ENCODE measurements at places on chromosomes 12 and 14.
A peak's percentile ranks its signal among the peaks of the same experiment; 100 is the strongest.

DNA sequence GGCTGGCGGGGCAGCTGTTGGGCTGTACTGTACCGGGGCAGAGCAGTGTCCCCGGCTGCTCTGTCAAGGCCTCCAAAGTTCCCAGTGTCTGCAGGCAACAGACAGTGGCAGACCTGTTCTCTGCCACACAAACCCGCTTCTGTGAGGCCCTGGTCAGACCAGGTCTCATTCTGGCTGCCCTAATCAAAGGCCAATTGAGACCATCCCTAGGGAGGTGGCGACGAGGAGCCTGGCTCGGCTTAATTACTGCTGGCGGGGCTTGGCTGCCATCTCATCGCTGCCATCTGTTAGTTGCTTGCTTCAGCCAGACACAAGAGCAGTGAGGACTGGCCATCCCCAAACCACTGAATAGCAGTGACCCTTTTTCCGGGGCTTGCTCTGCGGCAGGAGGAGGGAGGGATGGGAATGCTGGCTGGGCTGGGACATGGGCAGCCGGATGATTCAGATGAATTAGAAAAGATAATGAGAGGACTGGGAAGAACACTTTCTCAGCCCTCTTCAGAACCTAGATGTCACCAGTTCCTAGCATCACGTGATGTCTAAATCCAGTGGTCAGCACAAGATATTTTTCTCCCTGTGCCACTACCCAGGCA lies 24.5 kb downstream of the ERG28 start:
- peak; percentile 17 for DNase-seq

DNA sequence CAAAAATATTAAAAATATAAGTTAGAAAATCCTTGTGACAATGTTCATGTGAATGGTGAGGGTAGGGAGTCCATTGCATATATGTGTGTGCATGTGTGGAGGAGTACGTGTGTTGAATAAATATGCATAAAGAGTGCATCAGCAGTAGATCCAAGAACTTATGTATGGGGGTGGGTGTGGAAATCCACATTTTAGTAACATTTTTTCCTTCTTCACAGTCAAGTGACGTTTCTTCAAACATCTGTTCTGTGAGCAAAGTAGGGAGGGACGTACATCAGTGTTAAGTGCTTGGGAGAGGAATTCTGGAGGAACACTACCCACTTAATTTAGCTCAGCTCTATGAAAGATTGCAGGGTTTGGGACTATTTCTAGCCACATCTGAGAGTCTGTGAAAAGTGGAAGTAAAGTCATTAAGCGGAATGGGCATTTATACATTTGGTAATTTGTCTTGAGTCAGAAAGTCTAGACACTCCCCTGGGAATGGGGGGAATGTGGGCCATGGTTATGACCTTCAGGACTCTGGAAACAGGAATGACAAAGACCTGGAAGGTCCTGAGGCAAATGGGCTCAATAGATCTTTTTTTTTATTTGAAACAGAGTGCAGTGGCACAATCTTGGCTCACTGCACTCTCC lies 156.4 kb upstream of the PLXNC1 start:
- no peak for DNase-seq

- DNase-seq = no peak
Observed at GRCh38 chr12:26130728-26131127, 5.9 kb upstream of the BHLHE41 start.

- no peak for DNase-seq
Observed at GRCh38 chr12:51008329-51009055, 17.7 kb downstream of the SLC11A2 start.

GRCh38 chr14:53034036-53034435 lies 83.2 kb upstream of the FERMT2 start:
- DNase-seq = no peak

DNA sequence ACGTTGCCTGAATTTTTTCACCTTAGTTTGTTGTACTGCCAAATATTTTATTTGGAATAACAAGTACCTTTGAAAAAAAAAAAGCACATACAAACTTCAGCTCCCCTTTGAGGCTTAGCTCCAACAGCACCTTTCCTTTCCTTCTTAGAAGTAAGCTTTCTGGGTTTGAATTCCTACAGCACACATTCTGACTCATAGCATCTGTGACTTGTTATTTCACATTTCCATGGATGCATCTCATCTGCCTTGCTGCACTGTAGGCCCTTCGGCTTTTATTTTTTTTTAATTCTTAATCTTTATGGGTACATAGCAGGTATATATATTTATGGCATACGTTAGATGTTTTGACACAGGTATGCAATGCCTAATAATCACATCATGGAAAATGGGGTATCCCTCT lies 7.2 kb downstream of the LGALS3 start:
- no peak for DNase-seq

GRCh38 chr12:100955139-100955538 lies 160.6 kb downstream of the ANO4 start:
- no peak for DNase-seq
